ENCODE measurements at places on chromosomes 13 and 19. TPM values are rescaled to one million over a fixed set of nuclear protein-coding genes. Genes with fewer than 3 reads are reported as not detected.

Gene C19orf81
- total RNA-seq, result not detected

- DNase-seq, result no peak
- no peaks in the 10 kb centered on the region for H3K27me3 ChIP-seq
- no peaks in the 10 kb centered on the region for H3K36me3 ChIP-seq
- no peaks in the 10 kb centered on the region for H3K4me1 ChIP-seq
- no peak overlapping the region for H3K4me3 ChIP-seq
These were observed 365.2 kb upstream of the SPRY2 start for GRCh38 chr13:80706164-80706471.

DNA sequence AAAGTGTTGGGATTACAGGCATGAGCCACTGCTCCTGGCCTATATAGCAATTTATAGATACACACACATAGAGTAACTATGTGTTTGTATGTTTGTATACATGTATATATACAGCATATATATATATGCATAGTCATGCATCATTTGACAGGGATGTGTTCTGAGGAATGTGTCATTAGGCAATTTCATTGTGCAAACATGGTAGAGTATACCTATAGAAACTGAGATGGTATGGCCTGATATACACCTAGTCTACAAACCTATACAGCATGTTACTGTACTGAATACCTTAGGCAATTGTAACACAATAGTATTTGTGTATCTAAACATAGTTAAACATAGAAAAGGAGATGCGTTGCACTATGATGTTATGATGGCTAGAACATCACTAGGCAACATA, 53.0 kb upstream of the PCCA start:
- H3K4me1 ChIP-seq, result no peaks in the 10 kb centered on the region
- H3K4me3 ChIP-seq, result no peak overlapping the region
- H3K27me3 ChIP-seq, result peaks cover 22% of the 10 kb centered on the region
- no peaks in the 10 kb centered on the region for H3K36me3 ChIP-seq
- no peak overlapping the region for H3K27ac ChIP-seq

Gene ADAMTSL5
- 2.9 TPM for total RNA-seq

GRCh38 chr19:10634963-10635362, 9.6 kb downstream of the SLC44A2 start:
- H3K36me3 ChIP-seq, result peaks cover 14% of the 10 kb centered on the region
- H3K27me3 ChIP-seq, result no peaks in the 10 kb centered on the region
- H3K4me3 ChIP-seq, result no peak overlapping the region
- no peak overlapping the region for H3K27ac ChIP-seq
- peaks cover 2% of the 10 kb centered on the region for H3K4me1 ChIP-seq
- no peak for DNase-seq

DNA sequence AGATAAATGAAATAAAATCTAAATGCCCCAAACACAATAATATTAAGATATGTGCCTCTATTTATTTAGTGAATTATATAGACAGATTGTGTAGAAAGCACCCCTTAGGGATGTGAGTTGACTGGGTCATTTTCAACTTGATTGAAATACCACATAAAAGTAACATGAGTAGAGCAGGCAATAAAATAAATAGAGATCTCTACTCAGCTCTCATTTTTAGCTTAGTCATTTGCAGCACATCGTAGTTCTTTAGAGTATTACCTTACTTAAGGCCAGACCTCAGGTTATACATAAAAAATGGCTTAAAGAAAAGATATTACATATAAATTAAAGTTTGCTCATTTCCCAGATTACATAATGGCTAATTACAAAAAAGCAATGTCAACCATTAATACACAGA, 1525.6 kb upstream of the PRR20A start:
- H3K36me3 ChIP-seq, result no peaks in the 10 kb centered on the region
- H3K4me3 ChIP-seq, result no peak overlapping the region
- no peak for DNase-seq
- H3K4me1 ChIP-seq, result no peaks in the 10 kb centered on the region
- H3K27me3 ChIP-seq, result no peaks in the 10 kb centered on the region
- H3K27ac ChIP-seq, result no peak overlapping the region

DNA sequence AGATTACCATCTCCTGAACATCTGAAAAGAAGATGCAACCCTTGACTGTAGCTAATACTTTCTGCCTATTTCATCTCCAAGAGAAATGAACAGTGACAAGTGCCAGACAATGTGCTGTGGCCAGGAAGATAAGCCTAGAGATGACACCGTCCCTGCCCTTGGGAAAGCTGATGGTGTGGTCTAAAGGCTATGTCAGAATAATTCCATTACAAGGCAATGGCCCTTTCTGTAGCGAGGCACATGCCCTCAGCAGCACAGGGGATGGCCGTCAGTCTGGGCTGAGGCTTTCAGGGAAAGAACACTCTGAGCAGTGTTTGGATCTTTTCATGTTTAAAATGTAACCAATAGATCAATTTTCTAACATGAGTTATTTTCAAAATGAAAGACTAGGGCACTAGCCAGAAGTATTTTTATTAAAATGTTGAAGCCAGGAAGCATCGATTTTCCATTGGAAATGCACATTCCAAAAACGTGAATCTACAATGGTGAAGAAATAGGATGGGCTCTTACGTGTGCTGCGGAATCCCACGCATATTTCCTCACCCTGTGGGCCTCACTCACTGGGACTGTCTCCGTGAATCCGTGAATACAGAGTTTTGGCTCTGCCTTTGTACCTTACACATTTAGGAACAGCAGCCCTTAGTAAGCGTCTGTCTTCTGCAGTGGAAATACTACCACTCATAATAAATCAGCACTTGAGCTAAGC, 22.0 kb downstream of the COL4A1 start:
- no peaks in the 10 kb centered on the region for H3K36me3 ChIP-seq
- no peak for DNase-seq
- no peaks in the 10 kb centered on the region for H3K4me1 ChIP-seq
- H3K4me3 ChIP-seq, result no peak overlapping the region
- no peak overlapping the region for H3K27ac ChIP-seq
- peaks cover 41% of the 10 kb centered on the region for H3K27me3 ChIP-seq

- H3K27ac ChIP-seq, result no peak overlapping the region
- H3K4me3 ChIP-seq, result no peak overlapping the region
- H3K36me3 ChIP-seq, result no peaks in the 10 kb centered on the region
- H3K27me3 ChIP-seq, result no peaks in the 10 kb centered on the region
- no peaks in the 10 kb centered on the region for H3K4me1 ChIP-seq
- no peak for DNase-seq
These were observed 935.1 kb downstream of the SLITRK1 start for GRCh38 chr13:82947191-82947621.

Gene SLITRK1
- not detected for total RNA-seq

Gene CPAMD8
- 1.1 TPM for total RNA-seq

Gene NFILZ
- total RNA-seq, result not detected

Gene ZNF541
- total RNA-seq, result 0.99 TPM

Gene CCDC194
- 0.44 TPM for total RNA-seq

- H3K36me3 ChIP-seq, result no peaks in the 10 kb centered on the region
- DNase-seq, result no peak
- H3K27me3 ChIP-seq, result no peaks in the 10 kb centered on the region
- peak overlapping the region; percentile 99 for H3K27ac ChIP-seq
- H3K4me3 ChIP-seq, result peak overlapping the region; percentile 98
- peaks cover 51% of the 10 kb centered on the region for H3K4me1 ChIP-seq
These were observed 16.6 kb upstream of the GATAD2A start for GRCh38 chr19:19388568-19389555.

Gene ZNF573
- total RNA-seq, result 8.0 TPM

Gene SERPINE3
- not detected for total RNA-seq

- no peak overlapping the region for H3K4me3 ChIP-seq
- no peaks in the 10 kb centered on the region for H3K27me3 ChIP-seq
- no peak for DNase-seq
- peaks cover 20% of the 10 kb centered on the region for H3K4me1 ChIP-seq
- H3K27ac ChIP-seq, result peak overlapping the region; percentile 67
- H3K36me3 ChIP-seq, result peaks cover 25% of the 10 kb centered on the region
These were observed 27.3 kb upstream of the CPB2 start for GRCh38 chr13:46132109-46132508.

Gene TNFSF13B
- 10.3 TPM for total RNA-seq

- no peaks in the 10 kb centered on the region for H3K4me1 ChIP-seq
- no peak for DNase-seq
- no peak overlapping the region for H3K4me3 ChIP-seq
- no peaks in the 10 kb centered on the region for H3K36me3 ChIP-seq
- no peak overlapping the region for H3K27ac ChIP-seq
These were observed 31.3 kb upstream of the FOXO1 start for GRCh38 chr13:40697711-40698110.

DNA sequence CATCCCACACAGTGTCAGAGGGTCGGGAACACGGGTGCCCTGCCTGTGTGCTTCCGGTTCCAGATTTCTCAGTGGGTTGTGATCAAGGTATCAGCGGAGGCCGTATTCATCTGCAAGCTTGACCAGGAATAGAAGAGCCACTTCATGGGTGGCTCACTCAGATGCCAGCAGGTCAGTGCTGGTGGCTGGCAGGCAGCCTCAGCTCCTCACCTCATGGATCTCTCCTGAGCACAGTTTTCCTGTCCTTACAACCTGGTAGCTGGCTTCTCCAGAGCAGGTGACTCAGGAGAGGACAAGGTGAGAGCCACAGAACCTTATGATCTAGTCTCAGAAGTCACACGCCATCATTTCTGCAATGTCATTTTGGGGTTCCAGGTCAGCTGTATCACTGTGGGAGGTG, 44.8 kb upstream of the SPATA13 start:
- no peak overlapping the region for H3K4me3 ChIP-seq
- no peak overlapping the region for H3K27ac ChIP-seq
- no peaks in the 10 kb centered on the region for H3K36me3 ChIP-seq

DNA sequence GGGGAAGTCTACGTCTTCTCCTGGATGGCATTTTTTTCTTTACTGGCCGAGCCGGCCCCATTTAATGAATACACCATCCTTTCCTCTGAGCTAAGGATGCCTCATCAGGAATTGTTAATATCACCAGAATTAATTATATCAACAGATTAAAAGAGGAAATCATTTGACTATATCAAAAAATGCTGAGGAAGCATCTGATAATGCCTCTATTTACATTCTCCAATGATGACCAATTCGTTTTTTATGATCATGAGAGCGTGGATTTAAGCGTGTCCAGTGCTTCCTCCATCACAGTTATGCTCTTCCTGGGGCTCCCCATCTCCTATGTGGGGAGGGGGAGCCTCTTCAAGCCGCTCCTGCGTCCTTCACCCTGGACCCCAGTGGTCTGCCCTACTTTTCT, 58.7 kb downstream of the TUBGCP3 start:
- no peaks in the 10 kb centered on the region for H3K36me3 ChIP-seq
- DNase-seq, result no peak
- H3K4me3 ChIP-seq, result no peak overlapping the region

- H3K4me1 ChIP-seq, result peaks cover 12% of the 10 kb centered on the region
- DNase-seq, result no peak
- no peaks in the 10 kb centered on the region for H3K27me3 ChIP-seq
- H3K4me3 ChIP-seq, result peak overlapping the region; percentile 31
- H3K36me3 ChIP-seq, result peaks cover 2% of the 10 kb centered on the region
These were observed 371.4 kb downstream of the KCNRG start for GRCh38 chr13:50386541-50387050.

Gene CYP4F3
- not detected for total RNA-seq

DNA sequence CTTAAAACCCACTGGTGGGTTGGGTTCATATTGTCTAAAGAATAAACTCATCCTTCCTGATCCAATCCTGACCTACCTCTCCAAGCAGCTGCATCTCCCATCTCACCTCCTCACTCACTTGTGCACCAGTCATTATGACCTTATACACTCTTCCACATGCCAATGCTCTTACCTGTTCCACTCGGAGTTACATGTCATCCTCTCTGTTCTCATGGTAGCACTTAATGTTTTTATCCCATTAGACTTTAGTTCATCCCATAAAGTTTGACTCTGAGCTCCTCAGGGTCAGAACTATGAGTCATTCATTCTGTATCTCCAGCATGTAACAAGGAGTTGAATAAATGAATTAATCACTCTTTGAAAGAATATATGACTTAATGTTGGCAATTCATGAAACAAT, 330.2 kb downstream of the KLF12 start:
- H3K36me3 ChIP-seq, result peaks cover 3% of the 10 kb centered on the region
- no peak overlapping the region for H3K4me3 ChIP-seq
- no peaks in the 10 kb centered on the region for H3K27me3 ChIP-seq

Gene CRB3
- 1.4 TPM for total RNA-seq

DNA sequence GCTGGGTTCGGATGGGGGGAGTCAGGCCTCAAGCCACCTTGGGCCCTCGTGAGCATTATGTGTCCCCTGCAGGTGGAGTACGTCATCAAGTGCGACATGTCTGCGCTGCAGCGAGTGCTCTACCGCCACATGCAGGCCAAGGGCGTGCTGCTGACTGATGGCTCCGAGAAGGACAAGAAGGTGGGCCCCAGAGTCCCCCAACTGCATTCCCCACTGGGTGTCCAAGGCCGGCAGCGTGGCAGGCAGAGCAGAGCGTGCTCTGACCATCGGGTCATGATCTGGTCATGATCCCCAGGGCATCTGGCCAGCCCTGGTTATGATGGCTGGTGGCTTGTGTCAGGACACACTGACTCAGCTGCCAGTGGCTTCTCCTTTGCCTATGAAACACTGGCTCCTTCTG, 63.4 kb downstream of the SMARCA4 start:
- H3K27me3 ChIP-seq, result no peaks in the 10 kb centered on the region
- DNase-seq, result no peak
- no peak overlapping the region for H3K4me3 ChIP-seq

- H3K27me3 ChIP-seq, result peaks cover 14% of the 10 kb centered on the region
- no peaks in the 10 kb centered on the region for H3K36me3 ChIP-seq
- no peaks in the 10 kb centered on the region for H3K4me1 ChIP-seq
- no peak overlapping the region for H3K27ac ChIP-seq
- no peak for DNase-seq
These were observed 130.8 kb downstream of the KL start for GRCh38 chr13:33146843-33147611.

GRCh38 chr13:59666504-59666903, 497.2 kb downstream of the DIAPH3 start:
- no peak overlapping the region for H3K27ac ChIP-seq
- H3K4me1 ChIP-seq, result no peaks in the 10 kb centered on the region
- H3K36me3 ChIP-seq, result no peaks in the 10 kb centered on the region
- DNase-seq, result no peak
- H3K27me3 ChIP-seq, result no peaks in the 10 kb centered on the region

Gene UHRF1
- total RNA-seq, result 0.12 TPM

Measured in T-helper 17 cell (primary cell).